ENCODE measurements at places on chromosomes 7 and 10.

GRCh38 chr7:122329145-122329802 is 24.7 kb upstream of the FEZF1 start:
- DNase-seq = no peak

DNA sequence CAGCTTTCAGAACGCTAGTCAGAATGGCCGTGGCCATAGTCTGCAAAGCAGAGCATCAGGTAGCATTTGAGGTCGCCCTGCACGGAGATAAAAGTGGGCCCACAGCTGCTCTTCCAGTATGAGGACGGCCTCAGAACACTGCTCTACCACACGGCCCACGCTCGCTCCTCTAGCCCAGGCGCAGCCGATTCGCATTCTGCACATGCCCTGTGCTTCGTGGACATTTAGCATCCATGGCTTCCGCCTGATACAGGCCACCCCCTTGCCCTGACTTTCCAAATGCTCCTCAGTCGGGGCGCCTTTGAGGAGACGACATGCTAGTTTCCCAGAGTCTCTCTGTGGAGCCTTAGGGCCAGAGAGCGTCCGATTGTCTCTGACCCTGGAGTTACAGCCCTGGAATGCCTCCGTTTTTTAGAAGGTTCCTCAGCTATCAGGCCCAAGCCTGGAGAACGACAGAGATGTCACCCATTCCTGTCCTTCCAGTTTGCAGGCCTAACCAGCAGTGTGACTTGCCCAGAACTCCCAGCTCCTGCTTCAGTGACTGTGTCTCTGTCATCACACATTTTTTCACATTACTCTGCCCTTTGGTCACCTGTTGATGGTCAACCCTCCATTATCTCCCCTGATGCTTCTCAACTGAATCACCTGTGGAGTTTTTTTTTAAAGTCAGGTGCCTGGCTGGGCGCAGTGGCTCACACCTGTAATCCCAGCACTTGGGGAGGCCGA is 14.3 kb downstream of the STRA8 start:
- no peak for DNase-seq

DNA sequence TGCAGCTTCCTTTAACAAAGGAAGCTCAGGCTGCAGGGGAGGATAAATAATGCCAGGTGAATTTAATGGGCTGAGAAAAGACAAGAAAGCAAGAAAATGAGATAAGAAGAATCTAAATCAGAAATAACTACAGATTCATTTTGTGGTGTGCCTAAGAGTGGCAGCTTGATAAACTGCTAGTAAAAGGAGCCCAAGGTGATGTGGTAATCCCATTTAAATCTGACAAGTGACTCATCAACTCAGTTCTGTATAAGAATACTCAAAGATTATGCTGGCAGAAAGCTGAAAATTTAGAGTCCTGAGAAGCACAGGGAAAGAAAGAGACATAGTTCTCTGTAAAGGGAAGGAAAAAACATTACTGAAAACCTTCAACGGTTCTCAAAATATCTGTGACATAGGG is 109.4 kb upstream of the PDE1C start:
- no peak for DNase-seq

- no peak for DNase-seq
These were observed 118.9 kb upstream of the NRP1 start for GRCh38 chr10:33453081-33454025.

DNA sequence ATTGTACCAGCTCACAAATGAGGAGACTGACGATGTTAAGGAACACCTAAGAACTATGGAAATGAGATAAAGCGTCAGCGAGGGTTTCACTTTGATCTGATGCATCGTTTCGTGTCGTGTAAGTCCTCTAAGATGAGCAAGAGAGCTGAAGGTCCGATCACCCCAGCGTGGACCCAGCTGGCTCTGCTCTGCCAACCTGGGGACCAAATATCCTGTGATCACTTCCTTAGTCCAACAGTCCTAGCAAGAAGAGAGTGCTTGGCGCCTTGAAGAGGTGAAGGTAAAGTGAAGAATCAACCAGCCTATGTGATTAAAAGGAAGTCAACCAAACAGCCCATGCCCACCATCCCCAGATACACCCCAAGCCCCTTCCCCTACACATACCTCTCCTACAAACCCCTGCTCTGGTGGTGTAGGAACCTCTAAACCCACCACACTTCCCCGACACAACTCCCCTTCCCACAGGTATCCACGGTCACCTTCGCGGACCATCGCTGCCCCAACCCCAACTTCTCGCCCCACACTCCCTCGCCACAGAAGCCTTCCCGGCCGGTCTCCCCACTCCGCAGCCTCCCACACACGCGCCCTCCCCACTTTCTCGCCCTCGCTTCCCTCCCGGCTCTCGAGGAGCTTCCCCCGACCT is 722 bp downstream of the UPF2 start:
- DNase-seq = no peak

- DNase-seq = no peak
These were observed 660 bp downstream of the ANKRD16 start for GRCh38 chr10:5888843-5889623.

GRCh38 chr10:102413806-102414561 is 4.6 kb downstream of the PSD start:
- no peak for DNase-seq

DNA sequence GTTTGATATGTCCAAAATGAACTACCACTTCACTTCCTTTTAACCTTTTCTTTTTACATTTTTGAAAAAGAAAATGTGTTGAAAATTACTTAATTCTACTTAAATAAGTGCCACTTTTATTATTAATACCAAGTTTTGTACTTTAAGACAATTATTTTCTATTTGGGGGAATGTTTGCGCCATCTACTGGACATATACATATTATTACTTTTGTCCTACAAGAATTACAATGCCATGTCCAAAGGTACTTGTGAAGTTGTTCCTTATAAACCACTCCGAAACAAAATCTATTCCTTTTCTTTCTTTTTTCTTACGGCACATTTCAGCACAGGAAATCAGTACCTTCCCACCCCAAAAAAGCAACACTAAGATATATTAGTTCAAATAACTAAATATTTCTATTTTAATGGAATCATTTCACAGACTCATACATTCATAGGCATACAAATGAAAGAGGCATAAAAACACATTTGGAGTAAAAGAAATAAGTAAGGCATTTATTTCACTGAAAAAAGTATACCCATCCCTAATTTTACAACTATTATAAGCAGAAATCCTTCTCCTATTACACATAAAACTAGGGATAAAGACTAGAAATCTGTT is 169.9 kb downstream of the RNF133 start:
- no peak for DNase-seq

DNA sequence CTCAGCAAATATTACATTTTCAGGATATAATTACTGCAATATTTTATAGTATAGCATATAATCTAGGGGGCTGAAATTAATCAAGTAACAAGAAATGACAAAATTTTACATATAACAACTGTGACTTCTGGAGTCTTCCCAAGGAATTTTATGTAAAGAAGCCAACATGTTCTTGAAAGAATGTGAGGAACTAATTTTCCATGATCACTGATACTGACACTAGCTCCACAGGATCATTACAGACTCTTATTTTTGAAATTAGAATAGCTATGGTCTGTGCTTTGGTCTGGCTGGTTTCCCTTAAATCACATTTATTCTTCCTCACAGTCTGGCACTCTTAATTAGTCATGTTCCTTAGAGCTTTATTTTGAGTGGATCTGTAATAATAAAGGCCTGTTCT is 267.7 kb upstream of the SEMA3A start:
- no peak for DNase-seq

GRCh38 chr10:79103585-79103984 is 34.8 kb downstream of the ZMIZ1 start:
- DNase-seq = no peak

DNA sequence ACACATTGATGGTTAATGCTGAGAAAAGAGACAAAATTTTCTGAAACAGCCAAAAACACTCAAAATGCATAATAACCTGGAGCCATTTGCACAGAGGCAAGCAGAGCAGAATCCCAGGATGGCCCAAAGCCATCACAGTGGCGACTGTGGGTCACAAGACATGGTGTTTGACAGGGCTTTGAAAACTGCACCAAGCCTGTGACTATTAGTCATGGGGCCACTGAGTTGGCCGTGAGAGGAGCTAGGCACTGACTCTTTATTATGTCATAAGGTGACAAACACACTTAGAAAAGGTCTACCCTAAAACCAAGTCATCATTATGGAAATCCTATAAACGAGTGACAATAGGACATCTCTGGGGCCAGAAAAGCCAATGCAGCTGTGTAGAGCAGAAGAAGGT is 23.9 kb downstream of the DRGX start:
- DNase-seq = peak; percentile 59

DNA sequence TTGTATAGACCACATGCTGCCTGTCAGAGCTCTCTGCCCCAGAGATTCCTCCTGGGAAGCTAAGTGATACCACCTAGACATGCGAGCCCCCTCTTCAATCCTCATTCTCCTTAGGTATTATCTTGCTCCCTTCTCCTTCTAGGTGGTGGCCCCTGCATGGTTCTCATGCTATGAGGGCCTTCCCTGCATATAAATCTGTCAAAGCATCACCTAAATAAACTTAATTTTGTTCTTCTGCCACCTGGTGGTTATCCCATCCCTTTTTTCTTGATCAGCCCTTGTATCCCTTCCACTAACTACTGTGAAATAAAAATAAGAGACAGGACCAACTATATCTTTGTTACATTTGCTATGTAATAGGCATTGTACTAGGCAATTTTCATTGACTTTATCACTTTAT is 242.1 kb downstream of the CDC14C start:
- no peak for DNase-seq

DNA sequence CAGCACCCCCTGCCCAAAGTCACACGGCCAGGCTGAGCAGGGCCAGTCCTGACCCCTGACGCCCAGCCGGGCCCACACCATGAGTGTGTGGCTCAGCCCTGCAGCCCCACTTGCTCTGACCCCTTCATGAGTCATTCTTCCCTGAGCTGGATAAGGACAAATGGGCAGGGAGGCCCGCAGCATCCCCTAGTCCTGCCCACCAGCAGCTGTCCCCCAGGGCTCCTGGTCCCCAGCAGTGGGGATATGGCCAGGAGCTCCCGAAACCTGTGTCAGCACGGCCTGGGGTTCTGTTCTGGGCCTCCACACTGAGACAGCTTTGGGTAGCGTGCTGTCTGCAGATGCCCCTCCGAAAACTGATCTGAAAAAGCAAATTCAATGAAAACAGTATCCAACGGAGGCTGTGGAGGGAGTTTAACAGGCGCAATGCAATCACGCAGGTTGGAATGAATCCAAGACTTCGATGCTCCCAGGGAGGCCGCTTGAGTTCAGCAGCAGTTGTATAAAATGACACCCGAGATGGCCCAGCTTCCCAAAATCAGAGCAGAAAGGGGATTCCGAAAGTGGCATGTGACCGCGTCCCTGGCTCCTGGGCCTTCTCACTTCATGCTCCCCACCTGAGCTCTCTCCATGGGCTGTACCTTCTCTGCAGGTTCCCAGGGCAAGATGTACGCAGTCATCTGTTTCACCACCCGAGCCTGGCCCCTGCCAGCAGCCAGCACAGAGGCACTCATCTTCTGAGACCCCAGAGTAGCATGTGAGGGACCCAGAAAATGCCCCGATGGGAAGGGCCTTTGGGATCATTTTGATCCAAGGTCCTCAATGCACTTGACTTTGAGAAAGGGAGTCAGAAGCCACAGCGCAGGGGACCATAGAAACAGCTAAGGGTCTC is 214.1 kb downstream of the USP6NL start:
- no peak for DNase-seq

- DNase-seq = no peak
These were observed 174.5 kb downstream of the TPST1 start for GRCh38 chr7:66379542-66380160.

GRCh38 chr10:13632884-13633440 is 46.2 kb downstream of the PRPF18 start:
- DNase-seq = no peak

GRCh38 chr10:128907155-128907941 is 559.7 kb upstream of the MGMT start:
- no peak for DNase-seq

DNA sequence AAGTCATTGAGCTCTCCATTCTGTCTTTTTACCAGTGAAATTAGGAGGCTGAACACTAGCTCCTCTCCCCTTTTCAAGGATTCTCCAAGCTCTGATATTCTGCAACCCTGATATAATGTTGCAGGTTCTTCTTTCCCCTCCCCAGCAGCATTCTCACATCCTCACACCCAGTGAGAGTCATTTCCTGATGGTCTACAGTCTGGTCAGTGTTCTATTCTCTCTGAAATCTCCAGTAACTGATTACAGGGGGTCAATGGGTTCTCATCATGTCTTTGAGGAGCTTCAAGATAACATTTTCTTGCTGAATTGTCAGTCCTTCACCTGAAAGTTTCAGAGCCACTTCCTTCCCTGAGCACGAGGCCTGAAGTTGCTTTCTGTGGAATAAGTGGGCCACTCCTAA is 299.4 kb downstream of the PTEN start:
- no peak for DNase-seq

DNA sequence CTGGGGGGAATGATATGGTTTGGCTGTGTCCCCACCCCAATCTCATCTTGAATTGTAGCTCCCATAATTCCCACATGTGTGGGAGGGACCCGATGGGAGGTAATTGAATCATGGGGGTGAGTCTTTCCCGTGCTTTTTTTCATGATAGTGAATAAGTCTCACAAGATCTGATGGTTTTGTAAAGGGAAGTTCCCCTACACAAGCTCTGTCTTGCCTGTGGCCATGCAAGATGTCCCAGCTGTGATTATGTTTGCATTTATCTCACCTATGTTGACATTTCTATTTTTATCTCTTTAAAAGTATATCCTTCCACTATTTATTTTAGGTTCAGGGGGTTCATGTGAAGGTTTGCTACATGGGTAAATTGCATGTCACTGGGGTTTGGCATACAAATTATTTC is 323.9 kb upstream of the GLI3 start:
- DNase-seq = no peak

DNA sequence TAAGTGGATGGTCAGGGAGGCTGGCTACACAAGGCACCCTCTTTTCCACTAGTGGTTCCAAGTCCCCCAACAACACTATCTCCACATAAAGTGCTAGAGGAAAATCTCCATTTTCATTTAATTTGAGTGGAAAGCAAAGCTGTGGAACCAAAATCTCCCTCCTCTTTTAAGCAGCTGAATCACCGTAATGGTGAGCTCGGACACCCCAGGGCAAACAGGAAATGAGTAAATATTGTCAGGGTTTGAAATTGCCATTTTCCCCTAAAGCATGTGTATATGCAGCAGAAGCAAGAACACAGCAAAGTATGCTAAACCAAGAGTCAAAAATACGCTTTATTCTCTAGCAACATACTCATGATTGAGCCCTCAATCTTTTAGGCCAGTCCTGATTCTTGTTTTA is 143.7 kb downstream of the GPAM start:
- DNase-seq = no peak

DNA sequence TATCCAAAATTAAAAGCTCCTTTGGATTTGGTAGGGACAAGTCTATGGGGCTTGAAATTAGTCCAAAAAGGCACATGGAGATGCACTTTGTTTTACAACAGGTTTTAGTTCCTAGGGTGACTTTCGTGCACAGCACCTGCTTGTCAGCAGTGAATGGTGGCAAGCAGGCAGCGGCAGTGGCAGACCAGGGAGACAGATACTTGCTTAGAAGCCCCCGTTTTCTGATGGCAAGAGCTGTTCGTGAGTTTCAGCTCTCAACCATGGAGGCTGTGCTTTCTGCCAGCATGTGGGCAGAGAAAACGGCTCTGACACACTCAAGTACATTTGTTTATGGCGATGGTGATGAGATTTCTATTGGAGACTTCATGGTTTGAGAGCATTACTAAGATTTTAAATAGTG is 61.7 kb upstream of the SHH start:
- no peak for DNase-seq

- no peak for DNase-seq
These were observed 512.0 kb downstream of the TCERG1L start for GRCh38 chr10:130799532-130799931.
